ENCODE measurements at places on chromosomes 1 and 21.

- no peak for DNase-seq
These were observed 191.3 kb downstream of the CACNA1E start for GRCh38 chr1:181674617-181675016.

DNA sequence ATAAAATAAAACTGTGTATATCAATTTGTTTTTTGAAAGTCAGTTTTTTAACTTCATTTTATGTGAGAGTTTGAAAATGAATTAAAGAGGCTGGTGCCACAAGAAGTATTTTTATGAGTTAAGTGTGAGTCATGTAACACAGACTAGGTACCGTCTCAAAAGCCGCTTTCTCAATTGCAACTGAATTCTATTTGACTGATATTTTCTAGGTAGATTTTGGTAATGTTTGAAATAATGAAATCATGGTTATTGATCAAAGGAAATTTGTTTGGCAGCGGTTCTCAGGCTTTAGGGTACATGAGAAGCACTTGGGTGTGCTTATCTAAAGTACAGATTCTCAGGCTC lies 4.6 kb downstream of the SNX27 start:
- no peak for DNase-seq

- DNase-seq: no peak
These were observed 318.4 kb downstream of the RPS6KC1 start for GRCh38 chr1:213369465-213369864.

DNA sequence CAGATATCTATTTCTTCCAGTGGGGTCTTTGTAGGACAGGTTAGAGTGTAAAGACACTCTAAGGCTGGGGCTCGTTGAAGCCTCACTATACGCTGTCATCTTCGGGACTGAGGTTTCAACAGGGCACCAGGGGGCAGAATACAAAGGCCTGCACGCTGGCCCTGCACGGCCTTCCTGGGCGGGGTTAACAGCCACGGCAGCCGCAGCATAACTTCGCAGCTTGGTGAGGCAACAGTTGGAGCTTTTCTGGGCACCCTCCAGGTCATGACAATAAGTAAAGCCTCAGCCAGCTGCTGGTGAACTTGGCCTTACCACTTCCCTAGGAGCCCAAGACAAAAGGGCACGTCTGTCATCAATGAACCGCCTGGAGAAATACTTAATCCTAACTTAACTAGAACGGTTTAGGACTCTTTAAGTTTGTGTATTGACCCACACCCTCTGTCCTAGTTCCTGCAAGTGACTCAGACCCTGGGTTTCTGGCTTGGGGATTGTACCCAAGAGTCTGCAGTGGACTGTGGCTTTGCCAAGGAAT lies 2.3 kb upstream of the RUNX1 start:
- no peak for DNase-seq

GRCh38 chr1:116436611-116436970 lies 63.5 kb downstream of the ATP1A1 start:
- no peak for DNase-seq

- peak; percentile 42 for DNase-seq
These were observed at the start of gene TRAF5 for GRCh38 chr1:211326528-211327345. TSS of gene TRAF5 (plus strand) at chr1:211326833. CDS start at chr1:211353240, 26,407 bp downstream.

- DNase-seq: no peak
These were observed 78.6 kb downstream of the TIAM1 start for GRCh38 chr21:31265366-31266013.

DNA sequence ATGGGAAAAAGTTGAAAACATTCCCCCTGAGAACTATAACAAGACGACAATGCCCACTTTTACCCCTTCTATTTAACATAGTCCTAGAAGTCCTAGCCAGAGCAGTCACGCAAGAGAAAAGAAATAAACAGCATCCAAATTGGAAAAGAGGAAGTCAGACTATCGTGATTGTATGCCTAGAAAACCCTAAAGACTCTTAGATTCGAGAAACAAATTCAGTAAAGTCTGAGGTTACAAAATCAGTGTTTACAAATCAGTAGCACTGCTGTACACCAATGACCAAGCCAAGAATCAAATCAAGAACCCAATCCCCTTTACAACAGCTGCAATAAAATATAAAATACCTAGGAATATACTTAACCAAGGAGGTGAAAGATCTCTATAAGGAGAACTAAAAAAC lies 72.4 kb downstream of the POU2F1 start:
- no peak for DNase-seq

DNA sequence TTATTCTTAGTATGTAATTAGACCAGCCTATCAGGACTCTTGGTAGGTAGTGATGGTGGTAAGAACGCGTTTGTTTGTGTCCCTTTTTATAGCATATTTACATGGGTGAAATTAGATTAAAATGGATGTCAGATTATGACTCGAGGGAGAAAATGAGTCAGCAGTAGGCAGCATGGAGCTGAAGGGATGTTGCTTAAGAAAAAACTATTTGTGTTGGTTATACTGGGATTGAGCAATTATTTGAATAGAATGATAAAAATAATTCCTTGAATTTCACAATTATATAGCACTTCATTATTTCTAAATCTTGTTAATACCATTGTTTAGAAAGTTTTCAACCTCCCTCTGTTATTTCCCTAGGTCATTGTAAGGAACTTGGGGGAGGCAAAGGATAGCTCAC lies 348.8 kb downstream of the RYR2 start:
- no peak for DNase-seq

DNA sequence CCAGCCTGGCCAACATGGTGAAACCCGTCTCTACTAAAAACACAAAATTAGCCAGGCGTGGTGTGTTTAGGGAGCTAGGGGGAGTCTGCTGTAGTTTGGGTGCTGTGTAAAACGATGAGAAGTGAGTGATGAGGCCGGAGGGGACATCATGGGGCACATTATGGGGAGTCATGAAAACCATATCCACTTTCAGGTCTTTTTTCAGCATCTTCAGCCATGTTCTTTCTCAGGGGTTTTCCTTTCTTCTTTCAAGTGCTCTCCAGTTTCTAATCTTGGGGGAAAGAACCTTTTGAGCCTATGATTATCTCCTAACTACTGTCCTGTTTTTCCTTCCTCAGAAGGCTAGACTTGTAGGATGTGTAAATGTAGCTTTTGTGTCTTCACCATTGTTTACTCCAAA lies 14.4 kb downstream of the KDM4A start:
- DNase-seq: no peak

GRCh38 chr1:230752407-230752806 lies 5.2 kb downstream of the CAPN9 start:
- DNase-seq: no peak

GRCh38 chr1:25098717-25099116 lies 133.6 kb downstream of the SYF2 start:
- DNase-seq: no peak

DNA sequence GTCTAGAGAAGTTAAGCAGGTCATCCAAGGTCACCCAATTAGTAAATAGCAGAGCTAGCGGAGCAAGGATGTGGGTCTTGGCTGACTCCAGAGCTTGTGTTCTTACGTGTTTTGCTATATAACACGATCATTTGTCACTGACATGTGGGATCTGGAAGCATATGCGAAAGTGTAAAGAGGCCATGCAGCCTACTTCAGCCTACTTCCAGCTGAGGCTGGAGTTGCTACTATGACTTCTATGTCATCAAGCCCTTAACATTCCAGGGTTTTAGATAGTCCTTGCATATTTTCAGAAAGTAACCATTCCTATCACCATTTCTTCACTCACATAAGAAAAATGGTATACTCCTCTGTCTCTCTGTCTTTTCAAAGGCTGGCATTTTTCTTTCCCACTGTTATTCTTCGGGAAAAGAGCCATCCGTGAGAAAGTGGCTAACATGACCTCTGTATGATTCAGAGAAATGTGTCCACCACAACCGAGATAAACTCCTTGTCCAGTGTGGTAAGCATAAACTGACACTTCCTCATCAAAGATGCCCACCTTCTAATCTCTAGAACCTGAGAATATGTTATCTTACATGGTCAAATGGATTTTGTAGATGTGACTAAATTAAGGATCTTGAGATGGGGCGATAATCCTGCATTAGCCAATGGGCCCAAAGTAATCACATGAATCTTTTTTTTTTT lies 24.0 kb upstream of the ABL2 start:
- no peak for DNase-seq

DNA sequence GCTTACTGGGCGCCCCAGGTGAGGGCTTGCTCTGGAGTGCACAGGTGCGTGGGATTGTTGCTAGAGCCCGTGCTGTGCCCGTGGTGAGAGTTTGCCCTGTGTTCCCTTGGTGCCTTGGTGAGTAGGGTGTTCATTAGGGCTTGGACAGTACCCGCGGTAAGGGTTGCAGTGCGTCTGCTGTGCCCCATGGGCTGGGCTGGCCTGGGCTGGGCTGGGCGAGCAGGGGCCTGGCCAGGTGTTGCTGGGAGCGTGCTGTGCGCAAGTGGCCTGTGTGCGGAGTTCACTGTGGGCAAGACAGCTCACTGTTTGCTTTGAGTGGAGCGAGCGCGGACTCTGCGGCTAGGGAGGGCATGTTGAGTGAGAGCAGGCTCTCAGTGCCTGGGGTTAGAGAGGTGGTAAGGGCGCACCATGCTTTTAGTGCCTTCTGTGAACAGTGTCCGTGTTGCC lies 725 bp downstream of the CR1L start:
- DNase-seq: no peak

GRCh38 chr1:209756615-209757445 lies 977 bp downstream of the TRAF3IP3 start:
- DNase-seq: no peak

DNA sequence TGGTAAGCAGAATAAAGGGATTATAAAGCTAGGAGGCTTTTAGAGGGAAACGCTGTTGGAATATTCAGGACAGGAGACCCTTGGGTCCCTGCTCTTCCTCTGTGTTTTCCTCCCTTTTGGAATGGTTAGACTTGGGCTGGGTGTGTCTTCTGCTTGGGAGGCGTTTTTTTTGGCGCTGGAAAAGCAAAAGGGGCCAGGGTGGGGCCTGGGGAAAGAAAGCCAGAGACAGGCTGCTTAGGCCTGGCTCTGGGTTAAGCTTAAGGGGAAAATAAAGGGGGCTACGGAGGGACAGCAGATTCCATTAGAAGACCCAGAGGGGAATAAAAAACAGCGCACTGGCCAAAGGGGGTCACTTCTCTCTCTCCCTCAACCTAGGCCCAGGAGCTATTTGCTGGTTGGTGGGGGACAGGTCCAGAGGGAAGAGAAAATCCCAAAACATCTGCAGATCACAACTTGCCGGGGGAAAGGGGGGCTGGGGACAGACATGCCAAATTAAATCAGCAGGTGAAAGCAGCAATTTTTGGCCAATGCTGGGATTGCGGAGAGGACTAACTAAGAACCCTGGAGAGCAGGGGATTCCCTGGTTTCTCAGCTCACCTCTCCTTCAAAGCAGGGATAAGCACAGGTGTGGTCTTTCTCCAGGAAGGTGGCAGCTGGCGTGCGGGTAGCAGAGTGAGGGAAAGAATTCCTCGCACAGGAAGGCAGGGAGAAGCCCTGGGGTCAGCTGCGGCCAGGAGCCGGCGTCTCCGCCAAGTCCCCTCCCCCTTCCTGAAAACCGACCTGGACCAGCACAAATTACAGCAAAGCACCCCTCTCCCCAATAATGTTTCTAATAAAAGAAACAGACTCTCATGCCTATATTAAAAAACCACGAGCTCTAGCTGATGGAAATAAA lies 82.2 kb upstream of the AK4 start:
- DNase-seq: no peak

DNA sequence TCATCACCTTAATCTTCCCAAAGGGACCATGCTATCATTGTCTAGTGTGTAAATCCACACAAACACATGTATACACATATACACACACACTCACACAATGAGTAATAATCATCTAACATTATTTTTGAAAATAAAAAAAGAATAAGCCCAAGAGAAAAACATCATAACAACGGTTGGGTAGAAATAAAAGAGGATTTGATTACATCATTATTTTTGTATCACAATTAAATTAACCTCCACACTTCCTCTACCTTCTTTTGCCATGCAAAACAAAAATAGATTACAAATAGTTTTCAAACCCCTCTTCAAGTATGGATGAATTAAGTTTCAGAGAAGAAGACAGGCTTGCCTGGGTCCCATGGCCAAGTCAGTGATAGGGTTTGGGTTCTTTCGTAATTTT lies 238.1 kb downstream of the VAV3 start:
- DNase-seq: no peak

GRCh38 chr1:169048043-169048442 lies 58.4 kb upstream of the ATP1B1 start:
- DNase-seq: no peak

DNA sequence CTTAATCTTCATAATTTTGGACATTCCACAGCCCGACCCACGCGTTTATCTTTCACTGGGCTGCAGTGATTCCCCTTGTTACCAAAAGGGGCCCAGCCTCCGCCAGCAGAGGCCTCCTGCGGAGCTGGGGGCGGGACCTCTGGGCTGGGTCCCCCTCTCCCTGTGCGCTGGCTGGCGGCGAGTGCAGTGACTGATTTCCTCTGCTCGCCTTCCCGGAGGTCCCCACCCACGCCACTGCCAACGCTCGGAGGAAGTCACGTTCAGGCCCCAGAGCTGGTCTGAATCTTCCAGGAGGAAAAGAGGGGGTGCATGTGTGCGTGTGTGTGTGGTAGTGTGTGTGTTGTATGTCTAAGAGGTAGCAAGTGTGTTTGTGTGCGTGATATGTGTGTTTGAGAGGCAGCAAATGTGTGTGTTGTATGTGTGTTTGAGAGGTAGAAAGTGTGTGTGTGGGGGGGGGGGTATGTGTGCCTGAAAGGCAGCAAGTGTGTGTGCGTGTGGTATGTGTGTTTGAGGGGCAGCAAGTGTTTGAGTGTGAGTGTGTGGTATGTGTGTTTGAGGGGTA lies 35.0 kb upstream of the JAK1 start:
- peak; percentile 56 for DNase-seq

DNA sequence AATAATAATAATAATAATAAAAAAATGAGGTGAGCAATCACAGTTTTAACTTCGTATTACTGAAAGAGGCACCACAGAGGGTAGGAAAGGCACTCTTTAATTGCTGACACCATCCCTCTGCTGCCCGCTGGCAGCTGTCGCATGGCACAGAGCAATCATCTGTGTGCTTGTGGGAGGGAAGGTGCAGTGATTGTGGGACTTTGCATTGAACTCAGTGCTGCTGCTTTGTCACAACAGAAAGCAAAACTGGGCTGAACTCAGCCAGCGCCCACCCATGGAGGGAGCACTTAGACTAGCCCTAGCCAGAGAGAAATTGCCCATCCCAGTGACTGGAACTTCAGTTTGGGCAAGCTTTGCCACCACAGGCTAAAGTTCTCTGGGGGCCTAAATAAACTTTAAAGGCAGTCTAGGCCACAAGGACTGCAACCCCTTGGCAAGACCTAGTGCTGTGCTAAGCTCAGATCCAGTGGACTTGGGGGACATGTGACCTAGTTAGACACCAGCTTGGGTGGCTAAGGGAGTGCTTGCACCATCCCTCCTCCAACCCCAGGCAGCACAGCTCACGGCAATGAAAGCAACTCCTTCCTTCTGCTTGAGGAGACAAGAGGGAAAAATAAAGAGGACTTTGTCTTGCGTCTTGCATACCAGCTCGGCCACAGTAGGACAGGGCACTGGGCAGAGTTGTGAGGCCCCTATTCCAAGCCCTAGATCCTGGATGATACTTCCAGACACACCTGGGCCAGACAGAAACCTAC lies 59.3 kb downstream of the WDR4 start:
- DNase-seq: no peak

DNA sequence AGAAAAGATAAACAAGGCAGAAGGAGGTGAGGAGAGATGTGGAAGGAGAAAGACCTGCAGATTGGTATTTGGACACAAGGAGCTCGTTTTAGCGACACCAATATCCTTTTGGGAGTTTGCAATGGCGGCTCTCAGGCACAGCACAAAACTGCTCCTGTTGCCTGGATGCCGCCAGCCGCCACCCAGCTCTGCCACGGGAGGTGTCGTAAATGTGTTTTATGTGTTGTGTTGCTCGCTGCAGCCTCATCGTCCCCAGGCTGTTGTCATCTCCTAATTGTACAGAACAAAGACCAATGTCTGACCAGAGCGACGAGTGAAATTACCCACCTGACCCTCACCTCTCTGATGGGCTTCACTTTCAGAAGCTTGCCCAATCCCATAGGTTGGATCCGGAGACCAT lies 96.6 kb upstream of the ZNF281 start:
- DNase-seq: no peak

All from stimulated activated CD4-positive, alpha-beta T cell treated with anti-CD3 and anti-CD28 coated beads, Interleukin-12 subunit alpha, Interleukin-12 subunit beta, amount 100 ng/mL, for 24 hours (primary cell).